ENCODE measurements at places on chromosomes 7 and 10. TPM values are rescaled to one million over a fixed set of nuclear protein-coding genes. Genes with fewer than 3 reads are reported as not detected.

Gene OR2F1
- total RNA-seq: not detected

Gene CHST3
- 10.3 TPM for total RNA-seq

Gene INA
- total RNA-seq: 0.40 TPM

Gene TMEM140
- 19.4 TPM for total RNA-seq

Gene MYH16
- 0.32 TPM for total RNA-seq

Gene LBX1
- not detected for total RNA-seq

Gene RPA3
- 18.3 TPM for total RNA-seq

Gene LRRD1
- total RNA-seq: not detected

Gene CLIP2
- total RNA-seq: 71.7 TPM

DNA sequence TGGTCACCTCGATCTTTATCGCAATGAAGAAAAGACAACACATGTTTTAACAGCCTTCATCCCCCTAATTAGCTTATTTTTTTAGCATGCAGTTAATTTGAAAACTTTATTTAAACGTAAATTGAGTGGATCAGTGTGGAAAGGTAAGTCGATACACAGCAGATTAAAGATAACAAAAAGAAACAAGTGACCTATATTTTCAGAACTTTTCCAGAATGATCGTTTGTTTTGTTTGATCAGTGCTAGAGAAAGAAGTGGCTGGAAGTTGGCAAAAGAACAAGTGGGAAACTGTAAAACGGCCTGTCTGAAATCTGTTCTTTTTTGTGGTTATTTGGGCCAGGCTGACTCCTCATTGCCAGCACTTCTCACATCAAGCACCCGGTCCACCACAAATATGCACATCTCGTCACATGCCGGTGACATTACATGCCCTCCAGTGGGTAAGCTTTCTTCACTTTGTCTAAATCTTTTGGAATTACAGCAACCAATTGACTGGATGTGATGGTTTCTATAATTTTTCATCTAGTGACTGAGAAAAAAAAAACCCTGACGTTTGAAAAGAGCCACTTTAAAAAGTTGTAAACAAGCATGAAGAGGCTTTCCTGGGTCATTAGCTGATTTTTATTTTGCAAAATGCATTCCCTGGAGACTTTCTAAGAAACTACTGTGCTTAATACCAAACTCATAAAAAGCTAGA, 33.2 kb downstream of the C7orf33 start:
- no peak for DNase-seq

DNA sequence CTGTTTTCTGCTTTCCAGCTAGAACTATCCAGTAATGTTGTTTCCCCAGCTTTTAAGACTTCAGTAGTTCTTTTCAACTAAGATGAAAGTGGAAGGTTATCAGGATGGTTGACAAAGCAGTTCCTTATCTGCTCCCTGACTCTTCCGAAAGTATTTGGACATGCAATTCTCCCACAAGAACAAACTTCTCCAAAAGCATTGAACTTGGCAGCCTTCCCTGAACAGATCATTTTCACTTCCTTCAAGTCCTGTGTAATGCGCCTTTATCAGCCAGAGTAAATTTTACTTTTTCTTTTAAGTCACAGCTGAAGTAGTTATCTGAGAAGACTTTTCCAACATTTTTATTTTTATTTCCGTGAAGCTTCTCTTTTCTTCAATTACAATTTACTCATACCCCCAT, 39.7 kb downstream of the CDC14C start:
- DNase-seq: peak; percentile 69

GRCh38 chr7:66958538-66959350, 36.6 kb downstream of the SBDS start:
- DNase-seq: peak; percentile 40

DNA sequence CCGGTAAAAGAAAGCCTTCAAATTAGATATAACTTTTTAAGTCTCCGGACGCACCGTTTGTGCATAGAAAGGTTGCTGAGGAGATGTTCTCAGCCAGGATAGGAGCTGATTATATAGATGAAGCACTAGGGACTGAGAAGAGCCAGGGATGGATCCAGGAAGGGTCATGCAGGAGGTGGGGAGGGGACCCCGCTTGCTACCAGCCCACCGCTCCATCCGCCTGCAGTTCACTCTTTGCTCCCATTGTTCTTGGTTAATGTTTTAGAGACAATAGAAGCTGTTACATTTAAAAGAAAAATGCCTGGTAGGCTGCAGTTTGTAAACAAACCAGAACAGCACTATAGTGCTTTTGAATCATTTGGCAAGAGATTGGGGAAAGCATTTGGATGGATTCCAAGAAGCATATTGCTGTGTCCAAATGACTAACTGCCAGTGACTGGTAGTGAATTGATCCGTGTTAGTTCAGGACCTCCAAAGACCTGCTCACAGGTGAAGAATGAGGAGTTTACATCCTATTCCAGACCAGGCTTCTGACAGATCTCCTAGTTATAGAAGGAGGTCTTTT, 175.9 kb upstream of the TAC1 start:
- DNase-seq: peak; percentile 26

GRCh38 chr7:23600236-23600635, 3.1 kb downstream of the CCDC126 start:
- DNase-seq: no peak

DNA sequence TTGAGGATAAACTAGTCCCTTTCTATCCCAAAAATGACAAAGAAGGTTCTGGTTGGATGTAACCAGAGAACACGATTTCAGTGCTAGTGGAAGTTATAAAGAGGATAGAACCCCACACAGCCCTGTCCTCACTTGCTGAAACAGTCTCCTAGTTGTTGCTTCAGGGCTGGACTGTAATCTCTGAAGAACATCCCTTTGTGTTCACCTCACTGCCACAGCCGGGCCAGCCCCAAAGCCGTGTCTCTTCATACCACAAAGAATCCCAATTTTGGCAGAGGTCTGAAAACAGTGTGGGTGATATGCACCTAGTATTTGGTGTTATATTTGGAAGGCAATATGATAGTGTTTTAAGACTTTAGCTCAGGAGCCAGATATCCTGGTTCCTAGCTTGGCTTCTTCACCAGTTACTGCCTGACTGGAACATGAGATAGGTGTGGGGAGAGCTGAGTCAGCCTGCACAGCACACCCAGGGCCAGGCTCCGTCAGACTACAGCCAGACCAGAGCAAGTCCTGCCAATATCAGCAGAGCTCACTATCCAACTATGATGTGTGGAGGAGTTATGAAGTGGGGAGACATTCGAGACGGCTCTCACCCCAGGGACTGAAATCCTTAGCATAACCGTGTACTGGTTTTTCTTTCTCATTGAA, 21.2 kb downstream of the CYP3A4 start:
- DNase-seq: no peak

- peak; percentile 40 for DNase-seq
Observed at GRCh38 chr10:4344492-4344994, 481.5 kb upstream of the AKR1E2 start.

DNA sequence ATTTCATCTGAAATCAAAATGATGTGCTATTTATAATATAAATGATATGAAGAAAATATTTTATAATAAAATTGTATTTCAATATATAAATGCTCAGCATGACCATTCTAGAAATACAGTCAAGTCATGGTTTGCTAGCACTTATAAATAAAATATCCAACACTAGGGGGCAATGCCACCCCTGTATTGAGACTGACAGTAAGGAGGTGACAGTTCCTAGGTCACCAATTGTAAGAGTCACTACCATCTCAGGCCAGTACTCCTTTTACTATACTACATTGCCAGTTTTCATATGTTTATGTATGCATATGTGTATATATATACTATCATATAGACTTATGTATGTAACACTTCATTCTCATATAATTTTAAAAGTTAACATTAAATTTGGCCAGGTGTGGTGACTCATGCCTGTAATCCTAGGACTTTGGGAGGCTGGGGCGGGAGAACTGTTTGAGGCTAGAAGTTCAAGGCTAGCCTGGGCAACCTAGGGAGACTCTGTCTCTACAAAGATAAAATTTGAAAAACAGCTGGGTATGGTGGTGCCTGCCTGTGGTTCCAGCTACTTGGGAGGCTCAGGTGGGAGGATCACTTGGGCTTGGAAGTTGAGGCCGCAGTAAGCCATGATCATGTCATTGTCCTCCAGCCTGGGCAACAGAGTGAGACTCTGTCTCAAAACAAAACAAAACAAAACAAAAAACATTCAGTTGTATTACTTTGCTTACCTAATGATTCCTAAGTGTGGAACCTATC, 2.4 kb upstream of the CNOT4 start:
- DNase-seq: peak; percentile 21

DNA sequence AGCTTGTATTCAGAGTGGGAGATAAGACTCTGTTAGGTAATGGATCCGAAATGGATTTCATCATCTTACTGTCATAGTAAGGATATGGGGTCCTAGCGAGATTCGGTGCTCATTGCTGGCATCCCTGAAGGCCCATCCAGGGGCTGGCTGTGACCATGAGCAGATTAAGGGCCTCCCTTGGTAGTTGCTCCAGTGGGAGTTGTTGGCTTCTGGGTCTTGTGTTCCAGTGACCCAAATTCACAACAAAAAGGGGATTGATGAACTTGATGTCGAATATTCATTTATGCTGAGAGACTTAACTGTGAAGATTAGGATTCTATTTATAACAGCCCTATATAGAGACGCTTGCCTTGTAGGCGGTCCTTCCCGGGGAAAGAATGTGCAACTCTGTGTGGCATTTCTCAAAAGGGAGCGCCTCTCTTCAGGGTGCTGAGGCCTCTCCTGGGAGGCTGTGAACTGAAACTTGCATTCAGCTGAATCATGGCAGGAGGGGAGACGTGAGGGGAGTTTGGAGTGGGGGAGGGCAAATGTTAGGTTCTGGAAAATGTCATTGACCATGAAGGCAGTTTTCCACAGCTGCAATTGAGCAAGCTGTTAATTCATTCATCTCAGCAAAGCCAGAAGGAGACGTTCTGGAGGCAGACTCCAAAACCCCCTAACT, 233.1 kb upstream of the FZD8 start:
- DNase-seq: no peak

GRCh38 chr10:68111584-68111983, 2.3 kb downstream of the MYPN start:
- no peak for DNase-seq

GRCh38 chr7:69847921-69848612, 249.8 kb downstream of the AUTS2 start:
- no peak for DNase-seq

DNA sequence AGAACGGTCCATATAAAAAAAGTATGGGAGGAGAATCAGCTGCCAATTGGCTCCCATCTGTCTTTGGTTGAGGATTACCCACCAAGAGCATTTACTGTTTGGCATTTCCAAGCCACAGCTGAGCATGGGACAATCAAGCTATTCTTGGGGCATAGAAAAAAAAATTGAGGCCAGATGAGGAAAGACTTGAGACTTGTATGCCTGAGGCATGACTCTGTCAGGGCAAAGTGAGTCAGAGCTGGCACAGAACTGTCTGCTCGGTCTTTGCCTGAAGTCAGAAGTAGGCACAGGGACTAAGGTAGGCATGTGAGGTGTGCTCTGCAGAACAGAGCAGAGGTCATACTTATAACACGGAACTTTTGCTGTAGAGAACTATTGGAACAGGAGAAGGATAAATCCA, 126.5 kb upstream of the CHRM2 start:
- no peak for DNase-seq

- DNase-seq: no peak
Observed at GRCh38 chr7:17031906-17032551, 150.2 kb upstream of the AGR3 start.

DNA sequence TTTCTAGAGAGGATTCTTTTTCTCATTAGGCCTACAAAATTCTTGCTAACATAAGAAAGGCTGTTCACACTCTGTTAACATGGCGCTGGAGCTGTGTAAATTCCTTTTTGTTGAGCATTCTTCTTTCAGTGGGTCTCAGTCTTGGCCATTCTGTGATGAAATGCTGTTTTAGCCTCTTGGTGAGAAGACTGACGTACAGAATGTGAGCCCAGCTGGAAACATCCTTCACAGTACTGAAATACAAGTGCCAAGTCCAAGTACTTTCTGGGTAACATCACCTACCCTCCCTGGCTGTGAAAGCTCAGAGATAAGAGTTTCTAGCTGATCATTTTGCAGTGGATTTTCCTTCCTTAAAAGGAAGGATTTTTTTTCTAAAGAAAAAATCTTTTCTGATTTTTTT, 231.8 kb downstream of the AHR start:
- no peak for DNase-seq

DNA sequence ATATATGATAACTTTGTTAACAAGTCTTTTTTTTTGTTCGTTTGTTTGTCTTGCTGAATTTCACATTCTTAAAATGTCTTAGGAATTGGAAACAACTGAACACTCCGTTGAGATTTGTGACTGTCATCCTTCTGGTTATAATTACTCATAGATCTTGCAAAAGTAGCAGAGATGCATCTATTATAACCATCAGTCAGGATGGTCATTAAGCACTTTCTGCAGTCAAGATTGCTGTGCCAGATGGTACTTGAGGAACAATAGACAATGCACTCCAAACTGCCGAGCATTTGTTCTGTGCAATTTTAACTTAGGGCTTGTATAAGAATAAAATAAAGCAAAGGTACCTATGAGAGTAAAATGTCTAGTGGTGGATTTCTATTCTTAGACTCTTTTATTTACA, 710.1 kb upstream of the KCND2 start:
- no peak for DNase-seq

DNA sequence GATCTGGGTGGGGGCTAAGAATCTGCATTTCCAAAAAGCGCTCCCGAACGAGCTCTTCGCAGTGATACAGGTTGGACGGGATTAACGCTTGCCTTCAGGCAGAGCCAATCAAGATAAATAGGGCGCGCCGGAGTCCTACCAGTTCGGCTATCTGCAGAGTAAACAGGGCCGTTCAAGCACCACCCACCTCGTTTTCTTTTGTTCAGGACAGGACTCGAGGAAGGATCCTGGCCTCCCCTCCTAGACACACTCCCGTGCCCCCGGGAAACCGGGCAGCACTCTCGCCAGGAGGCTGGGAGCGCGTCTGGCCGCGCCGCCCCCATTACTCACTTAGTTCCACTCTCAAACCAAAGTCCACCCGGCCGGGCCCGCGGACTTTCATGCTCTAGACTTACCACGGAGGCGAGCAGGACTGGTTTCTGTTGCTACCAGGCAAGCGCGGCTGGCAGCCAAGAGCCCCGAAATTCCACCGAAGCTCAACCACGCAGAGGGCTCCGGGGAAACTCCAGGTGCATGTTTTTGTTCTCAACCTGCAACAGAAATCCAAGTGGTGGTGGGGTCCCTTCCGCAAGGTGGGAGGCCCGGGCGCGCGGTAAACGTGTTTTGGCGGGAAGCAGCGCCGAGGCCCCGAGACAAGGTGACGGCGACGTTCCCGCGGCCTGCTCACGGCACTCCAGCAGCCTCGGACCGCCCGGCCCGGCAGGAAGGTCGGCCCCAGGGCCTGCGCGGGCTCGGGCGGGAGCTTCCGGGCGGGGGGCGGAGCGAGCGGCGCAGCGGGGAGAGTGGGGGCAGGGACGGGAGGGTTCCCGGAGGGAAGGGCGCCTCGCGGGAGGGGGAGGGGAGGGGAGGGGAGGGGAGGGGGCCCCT, 12.7 kb downstream of the HNRNPF start:
- DNase-seq: peak; percentile 70

DNA sequence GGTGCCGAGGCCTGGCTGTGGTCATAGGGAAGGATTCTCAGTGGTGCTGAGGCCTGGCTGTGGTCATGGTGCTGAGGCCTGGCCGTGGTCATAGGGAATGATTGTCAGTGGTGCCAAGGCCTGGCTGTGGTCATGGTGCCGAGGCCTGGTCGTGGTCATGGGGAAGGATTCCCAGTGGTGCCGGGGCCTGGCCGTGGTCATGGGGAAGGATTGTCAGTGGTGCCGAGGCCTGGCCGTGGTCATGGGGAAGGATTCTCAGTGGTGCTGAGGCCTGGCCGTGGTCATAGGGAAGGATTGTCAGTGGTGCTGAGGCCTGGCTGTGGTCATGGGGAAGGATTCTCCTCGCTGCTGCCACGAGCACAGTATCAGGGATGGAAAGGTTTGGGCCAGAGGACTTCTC, 327.3 kb downstream of the ADARB2 start:
- DNase-seq: no peak

GRCh38 chr7:99267481-99267840, 5.2 kb upstream of the MYH16 start:
- peak; percentile 27 for DNase-seq
